Peyer's patch (tissue), 4 donors: ENCODE measurements at places on chromosomes 13 and 19.

DNA sequence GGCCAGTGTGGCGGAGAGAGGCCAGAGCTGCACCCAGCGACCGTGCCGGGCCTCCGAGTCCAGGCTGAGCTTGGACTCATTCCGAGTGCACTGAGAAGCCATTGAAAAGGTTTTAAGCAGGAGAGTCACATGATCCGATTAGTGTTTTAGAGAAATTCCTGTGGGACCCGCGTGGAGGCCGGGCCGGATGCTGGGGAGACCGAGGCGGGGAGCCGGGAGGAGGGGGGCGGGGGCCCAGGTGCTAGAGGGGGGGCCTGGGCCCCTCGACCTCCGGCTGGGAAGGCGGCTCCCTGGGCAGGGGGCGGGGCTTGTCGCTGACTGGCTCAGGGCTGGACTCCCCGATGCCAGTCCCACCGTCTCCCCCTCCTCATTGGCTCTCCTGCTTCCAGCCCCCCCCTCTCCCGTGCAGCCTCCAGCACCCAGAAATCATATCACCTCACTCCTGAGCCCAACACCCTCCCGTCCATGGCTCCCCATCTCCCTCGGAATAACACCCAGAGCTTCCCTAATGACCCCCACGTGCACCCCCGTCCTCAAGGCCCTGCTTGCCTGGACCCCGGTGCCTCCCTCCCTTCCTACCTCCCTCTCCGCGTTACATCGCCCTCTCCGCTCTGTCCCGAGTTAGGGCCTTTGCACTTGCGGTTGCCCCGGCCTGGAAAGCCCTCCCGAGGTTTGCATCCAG lies 5.2 kb upstream of the ZNF579 start:
- H3K27ac ChIP-seq: peak overlapping the region; percentile 52
- DNase-seq: peak; percentile 67
- no peaks in the 10 kb centered on the region for H3K4me1 ChIP-seq
- H3K27me3 ChIP-seq: no peaks in the 10 kb centered on the region
- H3K4me3 ChIP-seq: peak overlapping the region; percentile 40

GRCh38 chr13:31908696-31909411 lies 122.7 kb upstream of the FRY start:
- no peak overlapping the region for H3K4me3 ChIP-seq
- H3K27ac ChIP-seq: no peak overlapping the region
- H3K27me3 ChIP-seq: no peaks in the 10 kb centered on the region
- DNase-seq: no peak
- no peaks in the 10 kb centered on the region for H3K36me3 ChIP-seq

- H3K27ac ChIP-seq: no peak overlapping the region
- H3K27me3 ChIP-seq: no peaks in the 10 kb centered on the region
- H3K4me3 ChIP-seq: no peak overlapping the region
- no peaks in the 10 kb centered on the region for H3K36me3 ChIP-seq
- no peak for DNase-seq
Measured at GRCh38 chr13:31250435-31250834, 50.7 kb downstream of the B3GLCT start.

- no peaks in the 10 kb centered on the region for H3K36me3 ChIP-seq
- no peak overlapping the region for H3K4me3 ChIP-seq
- no peaks in the 10 kb centered on the region for H3K27me3 ChIP-seq
- no peak for DNase-seq
Measured at GRCh38 chr19:10116085-10116865, 3.4 kb downstream of the EIF3G start.

GRCh38 chr13:100130930-100131511 lies 42.1 kb downstream of the PCCA start:
- no peak overlapping the region for H3K4me3 ChIP-seq
- H3K27me3 ChIP-seq: no peaks in the 10 kb centered on the region
- H3K27ac ChIP-seq: no peak overlapping the region
- H3K36me3 ChIP-seq: no peaks in the 10 kb centered on the region

DNA sequence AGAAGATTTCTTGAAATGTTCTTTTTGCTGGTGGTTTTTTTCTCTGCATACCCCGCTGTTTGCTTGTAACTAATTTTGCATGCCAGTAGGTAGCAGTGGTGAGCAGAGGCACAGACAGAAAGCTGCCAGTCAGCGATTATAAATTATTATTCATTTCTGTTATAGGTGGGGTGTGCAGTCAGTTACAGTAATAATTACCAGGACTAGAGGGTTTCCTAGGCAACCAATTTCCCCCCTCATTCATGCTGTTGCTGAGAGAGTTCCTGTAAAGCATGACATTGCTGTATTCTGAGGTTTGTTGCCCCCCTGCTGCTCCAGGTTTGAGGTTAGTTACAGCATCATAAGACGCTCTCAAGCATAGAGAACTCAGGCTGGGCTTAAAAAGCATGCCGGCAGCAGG lies 104.5 kb downstream of the URI1 start:
- H3K27ac ChIP-seq: no peak overlapping the region
- H3K4me3 ChIP-seq: no peak overlapping the region
- H3K27me3 ChIP-seq: no peaks in the 10 kb centered on the region
- H3K4me1 ChIP-seq: no peaks in the 10 kb centered on the region
- H3K36me3 ChIP-seq: no peaks in the 10 kb centered on the region

DNA sequence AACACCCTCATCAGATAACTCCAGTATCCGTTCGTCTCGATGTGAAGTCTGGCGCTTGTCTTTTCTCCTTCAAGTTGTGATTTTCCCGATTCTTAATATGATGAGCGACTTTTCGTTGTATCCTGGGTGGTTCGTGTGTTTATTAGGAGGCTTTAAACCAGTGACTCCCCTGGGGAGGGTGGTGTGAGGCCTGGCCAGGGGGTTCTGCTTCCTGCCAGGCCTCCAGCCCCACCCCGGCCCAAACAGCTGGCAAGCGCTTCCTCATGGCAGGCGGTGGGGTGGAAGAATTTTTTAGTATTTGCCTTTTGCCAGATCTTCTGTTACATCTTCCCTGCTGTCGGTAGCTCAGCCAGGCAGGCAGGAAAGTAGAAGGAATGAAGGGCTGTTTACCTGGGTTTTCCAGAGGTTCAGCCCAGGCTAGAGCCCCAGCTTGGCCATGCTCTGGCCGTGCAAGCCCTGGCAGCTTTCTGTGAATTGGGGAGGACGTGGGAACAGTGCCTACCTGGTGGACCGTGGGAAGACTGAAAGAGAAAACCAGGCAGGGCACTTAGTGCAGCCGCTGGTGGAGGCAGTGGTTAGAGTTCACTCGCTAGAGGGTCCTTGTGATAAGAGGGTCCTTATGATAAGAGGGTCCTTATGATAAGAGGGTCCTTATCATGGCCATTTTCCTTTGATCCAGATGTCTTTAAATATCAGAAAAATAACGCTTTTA lies 37.7 kb upstream of the DCUN1D2 start:
- no peaks in the 10 kb centered on the region for H3K27me3 ChIP-seq
- H3K4me3 ChIP-seq: no peak overlapping the region
- no peak for DNase-seq
- no peak overlapping the region for H3K27ac ChIP-seq
- no peaks in the 10 kb centered on the region for H3K36me3 ChIP-seq
- H3K4me1 ChIP-seq: no peaks in the 10 kb centered on the region

DNA sequence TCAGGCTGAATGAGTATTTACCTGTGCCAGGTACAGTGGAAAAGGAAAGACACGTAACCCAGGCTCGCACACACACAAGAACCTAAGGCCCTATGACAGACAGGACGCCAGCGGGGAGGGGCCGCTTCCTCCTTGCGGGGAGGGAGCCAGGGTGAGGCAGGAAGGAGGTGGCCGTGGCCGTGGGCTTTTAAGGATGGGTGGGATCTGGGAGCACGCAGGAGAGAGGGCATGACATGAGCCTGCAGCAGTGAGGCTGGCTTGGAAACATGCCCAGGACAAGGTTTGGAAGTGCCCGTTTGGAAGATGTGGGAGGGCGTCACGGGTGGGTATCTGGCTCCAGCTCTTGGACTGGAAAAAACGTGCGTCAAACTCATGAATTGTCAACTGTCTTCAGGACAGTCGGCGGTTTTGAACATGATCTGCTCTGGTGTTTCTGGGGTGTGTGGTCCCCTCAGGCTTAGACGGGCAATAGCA lies 20.1 kb downstream of the SH3GL1 start:
- no peaks in the 10 kb centered on the region for H3K27me3 ChIP-seq
- peak overlapping the region; percentile 72 for H3K27ac ChIP-seq
- H3K4me3 ChIP-seq: no peak overlapping the region
- H3K4me1 ChIP-seq: peaks cover under 1% of the 10 kb centered on the region
- H3K36me3 ChIP-seq: peaks cover 14% of the 10 kb centered on the region
